Chondrocyte (in vitro differentiated cells): ENCODE measurements at places on chromosomes 11 and 22.
A peak's percentile ranks its signal among the peaks of the same experiment; 100 is the strongest.

DNA sequence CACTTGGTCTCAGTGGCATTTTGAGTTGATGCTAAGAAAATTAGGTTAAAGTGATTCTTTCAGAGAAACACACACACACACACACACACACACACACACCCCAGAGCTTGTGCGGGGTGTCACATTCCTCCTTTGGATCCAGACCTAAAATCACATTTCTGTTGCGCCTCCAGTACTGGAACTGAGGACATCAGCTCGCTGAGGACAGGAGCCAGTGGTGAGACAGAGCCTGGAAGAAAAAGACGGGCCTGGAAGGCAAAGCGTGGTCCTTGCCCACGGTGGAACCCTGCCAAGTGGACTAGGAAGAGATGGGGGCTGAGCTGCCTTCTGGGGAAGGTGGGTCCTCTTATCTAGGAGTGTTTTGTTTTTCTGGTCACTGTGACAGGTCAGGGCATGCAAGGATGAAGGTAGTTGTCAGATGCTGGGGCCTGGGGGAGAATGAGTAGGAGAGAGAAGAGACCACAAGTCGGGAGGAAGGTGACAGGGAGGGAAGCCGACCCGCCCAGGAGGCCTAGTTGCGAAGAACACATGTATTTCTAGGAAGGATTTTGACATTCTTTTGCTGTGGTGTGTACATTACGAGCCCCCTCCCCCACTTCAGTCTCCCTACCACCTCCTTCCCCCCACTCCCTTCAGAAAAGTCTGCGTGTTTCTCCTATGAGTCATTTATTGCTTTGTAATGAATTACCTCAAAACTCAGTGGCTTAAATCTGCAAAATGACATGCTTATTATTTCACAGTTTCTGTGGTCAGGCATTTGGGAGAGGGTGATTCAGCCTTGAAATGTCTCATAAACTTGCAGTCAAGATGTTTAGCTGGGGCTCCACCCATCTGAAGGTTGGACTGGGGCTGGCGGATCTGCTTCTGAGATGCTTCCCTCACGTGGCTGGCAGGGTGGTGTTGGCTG is 4.8 kb upstream of the ELFN2 start:
- no peak for DNase-seq

GRCh38 chr11:44226490-44226889 is 83.4 kb downstream of the ALX4 start:
- no peak for DNase-seq

- DNase-seq = no peak
Observed at GRCh38 chr11:63911440-63911839, 5.5 kb downstream of the RCOR2 start.

- DNase-seq = peak; percentile 77
Observed at GRCh38 chr11:77195071-77195755, 67.2 kb downstream of the MYO7A start.

DNA sequence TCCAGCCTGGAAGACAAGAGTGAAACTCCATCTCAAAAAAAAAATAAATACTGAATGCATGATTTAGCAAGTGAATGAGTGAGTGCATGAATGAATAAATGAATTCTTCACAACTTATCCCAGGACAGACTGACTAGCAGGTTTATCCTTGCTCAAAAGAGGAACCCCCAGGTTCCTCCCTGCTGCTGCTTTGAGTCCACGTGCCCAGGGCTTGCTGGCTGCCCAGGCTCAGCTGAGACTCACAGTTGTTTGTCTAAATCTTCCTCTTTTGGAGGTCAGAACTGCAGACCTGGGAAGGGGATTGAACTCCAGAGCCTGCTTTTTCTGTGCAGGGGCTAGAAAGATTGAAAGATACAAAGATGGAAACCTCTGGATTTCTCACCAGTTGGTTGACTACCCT is 117.4 kb upstream of the TMEM45B start:
- DNase-seq = no peak

DNA sequence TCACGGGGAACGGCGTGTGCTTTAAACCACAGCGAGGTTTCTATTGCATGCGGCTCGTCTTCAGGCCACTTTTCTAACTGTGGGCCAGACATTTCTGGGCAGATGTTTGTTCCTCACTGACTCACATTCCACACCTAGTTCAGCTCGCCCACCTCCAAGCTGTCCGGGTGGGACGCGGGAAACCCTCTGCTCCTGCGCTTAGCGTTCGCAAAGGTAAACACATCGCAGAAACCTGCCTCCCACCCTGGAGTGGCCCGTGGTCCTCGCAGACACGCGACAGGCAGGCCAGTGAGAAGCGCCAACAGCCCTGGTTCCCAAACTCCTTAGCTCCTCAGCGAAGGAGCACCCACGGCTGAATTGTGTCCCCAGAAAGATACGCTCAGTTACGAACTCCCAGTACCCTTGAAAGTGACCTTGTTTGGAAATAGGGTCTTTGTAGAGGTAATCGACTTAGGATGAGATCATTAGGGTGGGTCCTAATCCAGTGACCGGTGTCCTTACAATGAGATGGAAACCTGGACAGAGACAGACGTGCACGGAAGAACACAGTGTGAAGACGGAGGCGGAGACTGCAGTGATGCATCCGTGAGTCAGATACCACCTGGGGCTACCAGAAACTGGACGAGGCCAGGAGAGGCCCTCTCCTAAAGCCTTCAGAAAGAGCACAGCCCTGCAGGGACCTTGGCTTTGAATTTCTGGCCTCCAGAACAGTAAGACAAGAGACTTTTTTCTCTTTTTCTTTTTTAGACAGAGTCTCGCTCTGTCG is 82.7 kb downstream of the CELSR1 start:
- no peak for DNase-seq

GRCh38 chr22:35703861-35704584 is 13.6 kb upstream of the APOL5 start:
- DNase-seq = no peak

GRCh38 chr11:70528046-70528793 is 129.9 kb downstream of the CTTN start:
- DNase-seq = peak; percentile 79

DNA sequence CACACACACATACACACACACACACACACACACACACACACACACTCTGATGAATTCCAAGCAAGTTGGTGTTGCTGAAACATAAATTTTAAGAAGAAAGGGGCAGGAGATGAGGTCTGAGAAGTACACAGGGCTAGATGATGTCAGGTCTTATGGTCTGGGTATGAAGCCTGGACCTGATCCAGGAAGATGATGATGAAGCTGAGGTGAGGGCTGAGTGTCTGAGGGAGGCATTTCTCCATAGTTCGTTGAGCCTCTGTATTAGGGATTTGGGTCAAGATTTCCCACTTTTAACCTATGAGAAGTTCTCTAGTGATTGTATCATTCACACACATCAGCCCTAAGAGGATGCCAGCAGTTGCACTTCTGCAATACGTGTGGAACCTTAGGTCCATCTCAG is 32.6 kb downstream of the KREMEN1 start:
- no peak for DNase-seq

DNA sequence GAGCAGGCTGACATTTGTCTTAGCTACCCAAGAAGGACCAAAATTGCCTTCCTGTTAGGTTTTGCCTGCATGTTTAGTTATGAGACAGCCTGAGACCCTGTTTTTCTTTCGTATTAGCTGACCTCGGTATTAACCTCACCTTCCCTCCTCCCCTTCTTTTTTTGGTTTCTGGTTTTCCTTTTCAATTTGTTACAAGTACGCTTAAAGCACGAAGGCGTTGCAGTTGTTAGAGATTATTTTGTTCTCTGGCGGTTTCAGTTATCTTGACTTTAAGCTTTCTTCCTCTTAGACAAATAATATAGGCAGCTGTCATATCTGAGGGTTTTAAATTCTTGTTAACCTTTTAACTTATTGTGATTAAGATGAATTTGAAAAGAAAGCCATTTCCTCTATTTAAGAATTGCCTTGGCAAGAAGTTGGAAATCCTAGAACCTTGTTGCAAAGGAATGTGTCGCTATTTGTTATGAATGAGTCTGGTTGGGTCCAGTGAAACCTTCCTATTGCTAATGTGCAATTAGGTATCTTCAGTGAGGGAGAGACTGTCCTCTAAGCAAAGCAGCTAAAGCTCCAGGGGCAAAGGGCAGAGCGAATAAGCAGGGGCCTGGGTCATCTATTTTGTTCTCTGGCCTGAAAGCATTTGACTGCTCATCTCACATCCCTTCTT is 45.7 kb downstream of the PACS1 start:
- DNase-seq = no peak

GRCh38 chr11:84476581-84476980 is 1150.6 kb downstream of the DLG2 start:
- no peak for DNase-seq

GRCh38 chr11:72712168-72712751 is 38.0 kb upstream of the PDE2A start:
- DNase-seq = no peak

DNA sequence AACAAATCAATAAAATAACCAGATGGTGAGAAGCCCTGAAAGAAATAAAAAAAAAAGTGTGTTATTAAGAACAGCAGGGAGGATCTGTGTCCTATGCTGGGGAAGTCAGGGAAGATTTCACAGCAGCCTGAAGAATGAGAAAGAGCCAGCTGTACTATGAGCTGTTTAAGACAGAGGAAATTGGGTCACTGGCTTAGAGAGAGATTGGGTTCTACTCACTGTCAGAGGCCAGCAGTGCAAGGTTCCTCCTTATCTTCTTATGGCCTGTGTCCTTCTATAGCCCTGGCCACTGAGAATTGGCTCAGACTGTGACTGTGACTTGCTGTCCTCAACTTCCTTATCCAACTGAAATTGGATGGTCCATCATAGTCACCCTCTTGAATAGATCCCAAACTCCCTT is 54.8 kb upstream of the FDX1 start:
- no peak for DNase-seq

- DNase-seq = no peak
Observed at GRCh38 chr22:46373159-46373558, 37.6 kb downstream of the TRMU start.

GRCh38 chr11:9697766-9698165 is 33.9 kb downstream of the SWAP70 start:
- DNase-seq = no peak

DNA sequence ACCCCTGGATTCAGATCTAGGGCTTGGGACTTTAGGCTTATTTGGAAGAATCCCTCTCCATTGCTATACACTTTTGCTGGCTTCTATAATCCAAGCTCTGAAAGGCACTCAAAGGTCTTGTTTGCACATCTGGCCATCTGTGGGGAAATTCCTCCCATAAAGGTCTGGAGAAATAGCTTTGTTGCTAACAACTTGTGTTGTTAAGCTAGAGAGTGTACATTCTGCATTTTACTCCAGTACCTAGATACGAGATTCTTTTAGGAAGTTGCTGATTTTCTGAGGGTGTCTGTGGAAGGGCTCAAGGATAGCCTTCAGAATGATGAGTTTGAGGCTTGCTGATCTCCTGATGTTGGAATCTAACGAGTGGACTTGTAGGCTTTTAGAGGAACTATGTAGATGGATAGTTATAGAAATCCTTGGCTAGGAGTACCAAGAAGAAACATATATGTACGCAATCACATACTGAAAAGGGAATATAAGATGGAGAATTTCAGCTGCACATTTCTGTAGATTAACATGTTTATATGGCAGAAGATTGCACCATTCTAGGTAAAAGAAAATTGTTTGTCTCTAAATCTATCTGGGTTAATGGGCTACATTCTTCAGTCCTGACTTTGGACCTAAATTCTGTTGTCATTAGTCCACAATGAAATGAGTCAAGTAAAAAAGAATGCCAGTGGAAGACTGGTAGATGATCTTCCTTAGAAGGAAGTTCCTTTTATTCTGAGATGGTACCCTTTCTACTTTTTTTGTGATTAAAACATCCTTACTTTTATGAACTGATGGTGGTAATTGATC is 51.0 kb downstream of the UBASH3B start:
- no peak for DNase-seq

- DNase-seq = no peak
Observed at GRCh38 chr11:72039031-72039855, 40.5 kb downstream of the IL18BP start.

- no peak for DNase-seq
Observed at GRCh38 chr11:58334708-58335107, 24.2 kb downstream of the OR5B17 start.

- DNase-seq = no peak
Observed at GRCh38 chr11:75468534-75469340, 35.7 kb upstream of the KLHL35 start.

GRCh38 chr11:75858613-75859012 is 43.6 kb downstream of the UVRAG start:
- no peak for DNase-seq

GRCh38 chr11:67276781-67277230 is 10.5 kb downstream of the GRK2 start:
- peak; percentile 72 for DNase-seq

- peak; percentile 56 for DNase-seq
Observed at GRCh38 chr11:64935359-64936081, at the start of gene GPHA2. GPHA2 (minus strand) TSS chr11:64935893; CDS start chr11:64935460, 433 bp downstream.

DNA sequence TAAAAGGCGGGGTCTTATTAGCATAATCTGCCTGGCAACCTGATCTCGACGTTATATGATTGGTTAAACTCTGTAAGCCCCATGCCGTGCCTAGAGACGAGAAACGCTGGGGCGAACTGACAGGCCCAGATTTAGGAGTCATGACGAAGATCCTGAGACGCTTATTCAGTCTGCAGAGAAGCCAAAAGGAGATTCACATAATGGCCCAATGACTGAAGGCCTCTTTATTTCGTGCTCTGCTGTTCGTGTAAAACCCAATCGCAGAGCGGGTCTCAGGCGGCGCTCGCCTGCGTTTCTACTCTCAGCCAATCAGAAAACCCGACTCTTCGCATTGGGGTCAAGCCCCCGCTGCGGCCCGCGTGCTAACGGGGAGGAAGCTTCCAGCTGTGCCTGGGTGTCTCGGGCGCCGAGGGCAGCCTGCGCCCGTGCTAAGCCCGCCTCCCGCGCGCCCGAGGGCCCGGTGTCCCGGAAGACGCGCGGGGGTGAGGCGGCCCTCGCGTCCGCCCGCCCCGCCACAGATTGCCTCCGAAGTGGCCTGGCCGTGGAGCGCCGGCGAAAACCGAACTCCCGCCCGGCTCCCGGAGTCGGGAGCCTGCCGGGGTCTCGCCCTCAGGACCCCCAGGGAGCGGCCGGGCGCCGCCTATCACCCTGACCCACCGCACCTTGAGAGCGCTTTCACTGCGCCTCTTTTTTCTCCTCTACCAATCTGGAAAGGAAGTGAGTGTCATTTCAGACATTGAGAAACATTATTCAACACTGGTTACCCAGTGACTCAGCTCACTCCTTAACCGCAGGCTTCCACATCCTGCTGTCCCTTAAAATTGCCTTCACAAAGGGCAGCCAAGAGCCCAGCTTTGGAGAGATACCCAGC is 446 bp upstream of the PRDM10 start:
- DNase-seq = peak; percentile 96

- DNase-seq = no peak
Observed at GRCh38 chr11:62656796-62657429, 3.8 kb upstream of the INTS5 start.

GRCh38 chr22:38713921-38714320 is 8.2 kb downstream of the GTPBP1 start:
- DNase-seq = no peak
